ENCODE measurements at places on chromosomes 4 and X.

DNA sequence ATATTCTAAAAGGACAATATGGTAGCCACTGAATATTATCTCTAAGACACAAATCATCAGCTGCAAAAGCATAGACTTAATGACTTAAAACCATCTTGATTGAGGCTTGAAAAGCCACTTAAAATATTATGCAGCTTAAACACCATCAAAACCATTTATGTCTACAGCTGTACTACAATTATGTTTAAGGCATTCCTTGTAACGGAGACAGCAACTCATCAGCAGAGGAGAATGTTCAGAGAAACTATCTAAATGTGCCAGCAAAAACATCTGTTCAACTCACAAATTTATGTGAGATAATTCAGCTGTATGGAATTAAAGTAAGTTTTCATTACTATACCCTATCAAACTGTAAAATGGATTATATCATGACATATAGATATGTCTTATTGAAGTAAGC is 147.9 kb upstream of the CTSO start:
- DNase-seq = no peak

GRCh38 chr4:150722908-150723362 is 141.0 kb downstream of the MAB21L2 start:
- DNase-seq = no peak

- no peak for DNase-seq
Observed at GRCh38 chr4:110778521-110778920, 155.6 kb upstream of the PITX2 start.

GRCh38 chrX:124346877-124347241 is 496 bp downstream of the SH2D1A start:
- DNase-seq = no peak

GRCh38 chr4:5198656-5199541 is 147.6 kb downstream of the STK32B start:
- no peak for DNase-seq

- no peak for DNase-seq
Observed at GRCh38 chr4:187416216-187416615, 579.4 kb upstream of the ZFP42 start.

DNA sequence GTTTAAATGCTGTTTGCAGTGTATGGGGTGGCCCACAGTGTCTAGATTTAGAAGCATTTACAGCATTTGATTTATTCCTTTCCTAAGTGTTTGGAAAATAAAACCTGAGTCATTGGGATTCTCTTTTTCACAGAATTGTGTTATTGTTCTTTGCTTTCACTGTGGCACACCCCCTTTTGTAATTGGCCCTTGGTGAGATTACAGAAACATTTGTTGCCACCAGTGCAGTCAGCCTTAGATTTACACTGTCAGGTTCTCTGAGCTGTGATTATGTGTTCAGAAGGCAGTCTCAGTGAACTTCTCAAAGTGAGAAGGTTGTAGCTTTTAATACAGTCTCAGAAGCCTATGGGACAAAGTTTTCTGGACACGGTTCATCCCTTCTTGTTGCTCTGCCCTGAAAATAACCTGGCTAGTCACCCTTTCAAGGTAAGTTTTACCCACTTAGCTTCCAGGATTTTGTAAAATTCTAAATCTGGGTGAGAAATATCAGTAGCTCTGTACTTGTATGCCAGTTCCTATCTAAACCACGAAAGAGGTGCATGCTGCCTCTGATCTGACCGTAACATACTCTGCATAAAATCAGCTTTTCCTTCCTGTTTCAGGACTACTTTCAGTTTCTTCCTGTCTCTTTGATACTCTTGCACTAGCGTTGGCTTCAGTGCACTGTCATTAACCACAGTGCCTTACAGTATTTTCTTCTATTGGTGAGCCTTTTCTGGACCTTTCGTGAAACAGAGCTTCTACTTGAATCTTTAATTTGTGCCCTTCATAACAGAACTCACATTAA is 12.6 kb downstream of the RUFY3 start:
- no peak for DNase-seq

DNA sequence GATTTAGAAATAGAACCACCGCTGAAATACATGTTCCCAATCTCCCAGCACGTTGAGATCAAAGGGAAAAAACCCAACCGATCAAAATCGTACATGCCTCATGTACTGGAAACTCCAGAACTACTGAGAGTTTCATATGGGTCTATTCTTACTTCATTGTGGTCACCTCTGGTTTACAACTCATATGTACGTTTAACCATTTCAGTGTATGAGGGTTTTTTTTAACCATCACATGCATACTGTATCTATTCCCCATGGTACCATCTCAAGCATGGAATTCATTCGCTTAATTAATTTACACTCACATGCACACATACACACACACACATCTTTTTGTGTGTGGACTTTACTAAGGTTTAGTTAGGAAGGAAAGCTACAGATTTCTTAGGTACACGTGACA is 46.0 kb upstream of the CLNK start:
- DNase-seq = no peak

Measured in cerebellar nuclear complex (tissue), 1 donor.